ENCODE measurements at places on chromosomes 16 and 17.

DNA sequence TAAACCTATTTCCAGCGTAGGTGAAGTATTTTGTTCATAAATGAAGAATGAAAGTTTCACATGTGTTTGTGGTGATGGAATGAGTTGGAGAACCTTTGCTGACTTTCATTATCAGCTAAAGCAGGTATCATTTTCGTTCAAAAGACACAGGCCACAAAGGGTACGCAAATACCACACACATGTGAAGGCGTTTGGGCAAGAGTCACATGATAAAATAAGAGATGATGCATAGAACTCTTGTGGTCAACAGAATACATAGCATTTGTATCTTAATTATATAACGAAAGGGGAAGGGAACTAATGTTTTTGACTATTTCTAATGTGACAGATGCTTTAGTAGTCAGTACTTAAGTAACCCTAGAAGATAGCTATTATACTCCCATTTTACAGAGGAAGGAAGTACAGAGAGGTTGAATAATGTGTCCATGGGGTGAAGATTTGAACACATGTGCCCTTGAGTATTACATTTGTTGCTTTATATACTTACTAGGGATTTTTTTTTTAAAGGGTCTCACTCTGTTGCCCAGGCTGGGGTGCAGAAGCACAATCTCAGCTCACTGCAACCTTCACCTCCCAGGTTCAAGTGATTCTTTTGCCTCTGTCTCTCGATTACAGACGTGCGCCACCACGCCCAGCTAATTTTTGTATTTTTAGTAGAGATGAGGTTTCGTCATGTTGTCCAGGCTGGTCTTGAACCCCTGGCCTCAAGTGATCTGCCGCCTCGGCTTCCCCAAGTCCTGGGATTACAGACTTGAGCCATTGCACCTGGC is 4.8 kb downstream of the RPA1 start:
- DNase-seq: no peak

- DNase-seq: no peak
These were observed 26.8 kb upstream of the HOXB13 start for GRCh38 chr17:48755356-48755755.

- no peak for DNase-seq
These were observed 685 bp downstream of the FASN start for GRCh38 chr17:82097184-82097918.

GRCh38 chr17:30517786-30518185 is 40.6 kb downstream of the GOSR1 start:
- DNase-seq: no peak

GRCh38 chr16:88815901-88816589 is 4.3 kb upstream of the APRT start:
- DNase-seq: no peak

DNA sequence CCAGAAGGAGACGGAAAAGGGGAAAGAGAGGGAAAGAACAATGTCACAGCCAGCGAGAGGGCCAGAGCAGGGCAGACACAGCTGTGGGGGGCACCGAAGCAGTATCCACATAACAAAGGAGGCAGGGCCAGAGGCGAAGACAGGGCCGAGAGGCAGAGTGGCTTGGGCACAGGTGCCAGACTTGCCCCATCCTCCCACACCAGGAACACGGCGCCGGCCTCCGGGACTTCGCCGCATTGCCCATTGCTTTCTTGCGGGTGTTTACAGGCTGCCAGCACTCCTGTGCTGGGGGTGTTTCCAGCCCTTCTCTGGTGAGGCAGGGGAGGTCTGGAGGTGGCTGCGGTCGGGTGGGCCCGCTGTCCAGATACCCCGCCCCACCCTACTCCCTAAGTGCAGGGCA is 78.0 kb downstream of the ENGASE start:
- no peak for DNase-seq

- peak; percentile 49 for DNase-seq
These were observed 2.3 kb upstream of the BORCS6 start for GRCh38 chr17:8192070-8192815.

DNA sequence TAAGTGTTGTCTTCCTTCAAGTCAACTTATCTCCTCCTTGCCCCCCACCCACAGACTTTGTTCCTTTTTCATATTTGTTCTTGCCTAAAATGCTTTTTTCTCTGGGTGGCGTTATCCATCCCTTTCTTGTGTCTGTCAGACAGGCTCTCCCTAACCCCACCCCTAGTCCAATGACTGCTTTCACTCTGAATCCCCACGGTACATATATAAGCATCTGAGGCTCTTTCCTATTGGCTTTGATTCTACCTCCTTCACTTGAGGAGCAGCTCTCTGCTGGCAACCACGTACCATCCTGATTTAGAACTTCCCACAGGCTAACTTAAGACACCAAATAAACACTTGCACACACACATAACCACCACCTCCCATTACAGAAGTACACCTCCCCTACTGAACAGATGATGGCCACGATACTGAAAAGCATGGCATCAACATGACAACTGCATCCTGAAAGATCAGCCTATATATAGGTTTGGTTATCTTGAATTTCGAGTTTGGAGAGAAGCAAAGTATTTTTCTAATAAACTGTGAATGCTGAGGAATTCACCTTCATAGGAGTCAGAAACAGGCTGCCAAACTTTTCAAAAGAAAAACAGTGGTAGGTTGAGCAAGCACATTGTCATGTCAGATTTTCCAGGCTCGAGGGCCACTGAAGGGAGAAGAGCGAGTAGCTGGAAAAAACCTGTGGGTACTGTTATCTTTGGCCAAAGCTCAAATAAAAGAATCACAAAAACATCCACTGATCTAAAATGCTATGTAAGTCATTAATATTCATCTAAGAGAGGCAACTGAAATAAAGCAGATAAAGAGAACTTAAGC is 24.3 kb downstream of the STAT3 start:
- no peak for DNase-seq

DNA sequence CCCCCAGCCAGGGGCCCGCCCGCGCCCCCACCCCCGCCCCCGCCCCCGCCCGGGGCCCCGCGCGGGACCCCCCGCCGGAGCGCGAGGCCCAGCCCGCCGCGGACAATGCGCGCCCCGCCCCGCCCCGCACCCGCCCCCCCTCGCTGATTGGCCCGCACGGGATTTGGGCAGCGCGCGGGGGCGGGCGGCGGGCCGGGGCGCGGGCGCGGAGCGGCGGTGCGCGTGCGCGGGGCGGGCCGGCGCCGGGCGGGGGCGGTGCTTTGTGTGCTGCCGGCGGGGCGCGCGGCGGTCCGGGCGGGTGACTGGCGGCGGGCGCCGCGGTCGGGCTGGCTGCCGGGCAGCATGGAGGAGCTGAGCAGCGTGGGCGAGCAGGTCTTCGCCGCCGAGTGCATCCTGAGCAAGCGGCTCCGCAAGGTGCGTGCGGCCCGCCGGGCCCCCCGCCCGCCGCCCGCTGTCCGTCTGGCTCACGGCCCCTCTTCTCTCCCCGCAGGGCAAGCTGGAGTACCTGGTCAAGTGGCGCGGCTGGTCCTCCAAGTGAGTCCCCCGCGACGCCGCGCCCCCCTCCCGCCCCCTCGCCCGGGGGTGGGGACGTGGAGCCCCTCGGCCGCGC is at the start of gene CBX2:
TSS of gene CBX2 (plus strand) at position 255 of the 610 bp plus-strand sequence. CDS start at position 343, 88 bp downstream.
- no peak for DNase-seq

DNA sequence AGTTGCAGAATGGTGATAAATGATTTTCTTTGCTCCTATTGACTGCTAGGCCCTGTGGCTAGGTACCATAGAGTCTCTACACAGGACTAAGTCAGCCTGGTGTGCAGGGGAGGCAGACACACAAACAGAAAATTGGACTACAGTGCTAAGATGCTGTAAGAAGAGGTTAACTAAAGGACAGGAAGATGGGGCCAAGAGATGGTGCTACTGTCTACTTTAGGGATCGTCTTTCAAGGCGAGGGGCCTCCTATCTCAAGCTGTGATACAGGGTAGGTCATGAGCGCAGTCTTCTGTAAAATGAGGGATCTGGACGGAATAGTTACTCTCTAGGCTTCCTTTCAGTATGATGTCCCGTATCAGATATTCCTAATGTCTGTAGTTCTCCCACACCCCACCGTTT is 817 bp downstream of the NME1 start:
- no peak for DNase-seq

- DNase-seq: no peak
These were observed 110.3 kb downstream of the TOX3 start for GRCh38 chr16:52436339-52437276.

GRCh38 chr17:38908676-38909181 is 16.7 kb upstream of the LASP1NB start:
- no peak for DNase-seq

DNA sequence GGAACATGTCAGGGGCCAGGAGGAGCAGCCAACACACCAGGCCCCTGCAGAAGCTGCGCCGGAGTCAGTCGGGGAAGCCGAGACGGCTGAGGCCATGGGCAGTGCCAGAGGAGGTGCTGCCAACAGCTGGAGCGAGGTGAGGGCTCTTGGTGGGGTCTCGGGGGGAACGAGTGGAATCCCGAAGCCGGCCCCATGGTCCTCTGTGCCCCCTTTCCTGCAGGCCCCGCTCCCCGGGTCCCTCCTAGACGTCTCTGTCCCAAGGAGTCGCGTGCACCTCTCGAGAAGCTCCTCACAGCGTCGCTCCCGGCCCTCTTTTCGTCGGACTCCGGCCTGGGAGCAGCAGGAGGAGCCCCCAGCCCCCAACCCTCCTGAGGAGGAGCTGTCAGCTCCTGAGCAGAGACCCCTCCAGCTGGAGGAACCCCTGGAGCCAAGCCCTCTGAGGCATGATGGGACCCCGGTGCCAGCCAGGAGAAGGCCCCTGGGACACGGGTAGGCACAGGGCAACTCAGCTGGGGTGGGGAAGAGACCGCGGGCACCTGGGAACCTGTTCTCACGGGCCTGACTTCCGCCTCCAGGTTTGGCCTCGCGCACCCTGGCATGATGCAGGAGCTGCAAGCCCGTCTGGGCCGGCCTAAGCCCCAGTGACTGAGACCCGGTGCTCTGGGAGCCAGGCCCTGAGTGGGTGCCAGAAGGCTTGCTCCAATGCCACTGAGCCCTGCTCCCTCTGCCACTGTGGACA is 3.6 kb downstream of the APOBR start:
- no peak for DNase-seq

GRCh38 chr17:82613283-82614094 is 34.8 kb downstream of the WDR45B start:
- no peak for DNase-seq

GRCh38 chr17:9115214-9116191 is 94.2 kb downstream of the NTN1 start:
- no peak for DNase-seq

DNA sequence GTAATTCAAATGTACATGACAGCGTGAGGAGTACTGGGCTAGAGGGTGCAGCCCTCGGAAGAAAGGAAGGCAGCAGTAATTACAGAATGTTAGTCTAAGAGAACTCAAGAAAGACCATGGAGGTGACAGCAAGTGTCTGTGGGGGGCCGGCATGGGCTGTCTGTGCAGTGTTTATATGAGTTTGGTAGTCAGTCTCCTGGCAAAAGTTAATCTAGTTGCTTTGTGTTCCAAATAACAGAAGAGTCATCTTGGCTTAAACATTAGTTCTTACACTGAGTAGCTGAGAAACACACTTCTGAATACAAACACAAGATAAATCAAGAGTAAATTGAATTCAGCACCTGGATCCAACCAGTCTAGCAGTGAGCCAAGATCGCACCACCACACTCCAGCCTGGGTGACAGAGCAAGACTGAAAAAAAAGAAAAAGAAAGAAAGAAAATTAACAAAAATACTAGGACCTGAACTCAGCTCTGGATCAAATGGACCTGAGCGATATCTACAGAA is 189.3 kb upstream of the COX10 start:
- no peak for DNase-seq

GRCh38 chr17:35795007-35795870 is at the start of gene MMP28:
Gene MMP28 (minus strand): TSS chr17:35795641. CDS start chr17:35795377, 264 bp downstream.
- DNase-seq: no peak

DNA sequence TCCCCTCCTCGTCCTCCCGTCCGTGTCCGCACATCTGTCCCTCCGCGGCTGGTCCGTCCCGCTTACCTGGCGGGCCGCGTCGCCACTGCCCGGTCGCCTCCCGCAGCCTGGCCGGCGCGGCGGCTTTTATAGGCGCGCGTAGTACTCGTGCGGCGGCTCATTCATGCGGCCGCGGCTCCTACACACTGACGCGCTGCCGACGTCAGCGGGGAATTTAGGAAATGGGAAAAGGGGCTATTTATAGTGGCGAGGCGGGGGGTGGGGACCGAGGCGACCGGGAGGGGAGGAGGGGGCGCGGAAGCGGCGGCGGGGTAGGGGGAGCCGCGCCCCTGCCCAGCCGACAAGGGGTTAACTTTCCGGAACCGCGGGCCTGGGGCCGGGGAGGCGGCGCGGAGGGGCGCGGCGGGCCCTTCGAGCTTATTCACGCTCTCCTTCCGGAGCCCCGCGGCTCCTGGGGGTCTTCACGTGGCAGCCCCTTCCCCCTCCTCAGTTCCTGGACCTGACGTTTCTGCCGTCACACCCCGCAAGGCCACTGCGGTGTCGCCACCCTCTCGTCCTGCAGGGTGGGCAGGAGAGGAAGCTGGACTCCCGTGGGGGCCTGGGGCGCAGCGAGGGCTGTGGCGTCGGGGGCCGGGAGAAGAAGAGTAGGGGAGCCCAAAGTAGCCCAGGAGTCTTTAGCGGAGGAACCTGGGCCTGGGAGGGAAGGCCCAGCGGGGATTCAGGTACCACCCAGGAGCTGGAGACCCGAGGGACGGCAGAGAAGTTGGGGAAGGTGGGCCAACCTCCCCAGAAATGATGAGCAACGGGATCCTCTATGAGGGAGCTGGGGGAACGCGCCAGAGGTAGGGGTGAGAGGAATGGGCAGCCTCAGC is 3.6 kb upstream of the HIC1 start:
- no peak for DNase-seq

- DNase-seq: no peak
These were observed 5.8 kb upstream of the SETD6 start for GRCh38 chr16:58509256-58510096.

GRCh38 chr17:77441940-77442339 is 301.2 kb downstream of the SEC14L1 start:
- DNase-seq: no peak

- no peak for DNase-seq
These were observed 238.2 kb upstream of the ASIC2 start for GRCh38 chr17:33531311-33531710.

All from amygdala (tissue), 56 donors.